ENCODE measurements at places on chromosomes 12 and 14. TPM values are rescaled to one million over a fixed set of nuclear protein-coding genes. Genes with fewer than 3 reads are reported as not detected.

SALL2 gene
- 1.9 TPM for total RNA-seq

PGF gene
- total RNA-seq = 0.21 TPM

TRIM9 gene
- 0.73 TPM for total RNA-seq

EML1 gene
- total RNA-seq = not detected

GSG1 gene
- not detected for total RNA-seq

CPNE8 gene
- 1.6 TPM for total RNA-seq

LRRIQ1 gene
- not detected for total RNA-seq
